Activated CD4-positive, alpha-beta T cell treated with anti-CD3 and anti-CD28 coated beads, Interleukin-2, amount 10 ng/mL, durations not matched to agents 7 days and 5 days (primary cell): ENCODE measurements at places on chromosomes 11 and 22. TPM values are rescaled to one million over a fixed set of nuclear protein-coding genes. Genes with fewer than 3 reads are reported as not detected.

GRCh38 chr11:73382183-73382582, 6.0 kb downstream of the RELT start:
- peak overlapping the region; percentile 68 for H3K27ac ChIP-seq
- H3K36me3 ChIP-seq: peaks cover 4% of the 10 kb centered on the region
- H3K27me3 ChIP-seq: no peaks in the 10 kb centered on the region
- DNase-seq: no peak
- peaks cover 81% of the 10 kb centered on the region for H3K4me1 ChIP-seq
- no peak overlapping the region for H3K4me3 ChIP-seq

The ZNF215 gene
- 1.4 TPM for total RNA-seq

DNA sequence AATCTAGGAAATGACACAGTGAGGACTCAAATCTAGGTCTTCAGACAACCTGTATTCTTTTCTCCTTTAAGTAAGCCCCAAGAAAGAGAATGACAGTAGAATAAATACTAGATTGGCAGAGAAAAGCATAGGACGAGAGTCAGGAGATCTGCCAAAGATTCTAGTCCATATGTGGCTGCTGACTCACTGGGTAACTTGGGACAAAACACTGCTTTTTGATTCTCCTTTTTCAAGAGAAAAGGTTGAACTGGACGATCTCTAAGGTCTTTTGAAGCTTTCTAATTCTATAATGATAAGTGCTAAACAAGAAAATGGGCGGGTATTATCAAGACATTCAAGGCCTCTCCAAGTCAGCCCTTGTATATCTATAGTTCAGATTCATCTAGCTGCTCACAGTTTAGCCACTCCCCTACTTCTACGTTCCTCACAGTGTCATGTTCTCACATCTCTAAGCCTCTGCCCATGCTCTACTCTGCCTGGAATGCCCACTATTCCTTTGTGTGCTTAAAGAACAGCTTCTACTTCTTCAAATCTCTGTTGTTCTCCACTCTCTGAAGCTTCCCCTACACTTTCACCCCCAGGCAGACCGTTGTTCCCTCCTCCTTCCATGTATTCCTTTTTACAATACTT, 53.0 kb downstream of the RELT start:
- no peak overlapping the region for H3K27ac ChIP-seq
- peaks cover 2% of the 10 kb centered on the region for H3K36me3 ChIP-seq
- H3K4me1 ChIP-seq: no peaks in the 10 kb centered on the region
- no peak for DNase-seq

The SLC25A22 gene
- total RNA-seq: 45.9 TPM

The NAV2 gene
- total RNA-seq: 0.29 TPM

The CCDC87 gene
- not detected for total RNA-seq

DNA sequence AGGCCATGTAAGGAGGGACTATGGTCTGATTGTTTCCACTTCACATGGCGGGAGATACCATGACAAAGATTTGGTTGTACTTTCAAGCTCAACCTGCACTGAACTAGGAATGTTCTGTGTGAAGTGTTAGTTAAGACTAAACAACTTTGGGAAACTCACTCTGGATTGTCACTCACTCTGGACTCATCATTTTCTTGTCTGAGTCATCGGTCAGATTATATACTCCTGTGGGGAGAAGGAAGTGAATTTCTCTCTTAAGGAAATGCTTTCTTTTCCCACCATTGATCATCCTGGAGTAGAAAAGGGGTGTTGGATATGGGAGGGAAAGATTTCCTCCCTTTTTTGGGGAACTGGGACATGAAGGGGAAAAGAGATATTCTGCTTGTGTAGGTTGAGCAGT, 26.9 kb upstream of the CAT start:
- no peak overlapping the region for H3K4me3 ChIP-seq
- no peaks in the 10 kb centered on the region for H3K4me1 ChIP-seq
- H3K27ac ChIP-seq: no peak overlapping the region
- DNase-seq: no peak
- H3K36me3 ChIP-seq: no peaks in the 10 kb centered on the region

- no peaks in the 10 kb centered on the region for H3K27me3 ChIP-seq
- peak overlapping the region; percentile 65 for H3K4me3 ChIP-seq
- H3K27ac ChIP-seq: no peak overlapping the region
- no peak for DNase-seq
These were observed 2.8 kb downstream of the SESN3 start for GRCh38 chr11:95228081-95228749.

DNA sequence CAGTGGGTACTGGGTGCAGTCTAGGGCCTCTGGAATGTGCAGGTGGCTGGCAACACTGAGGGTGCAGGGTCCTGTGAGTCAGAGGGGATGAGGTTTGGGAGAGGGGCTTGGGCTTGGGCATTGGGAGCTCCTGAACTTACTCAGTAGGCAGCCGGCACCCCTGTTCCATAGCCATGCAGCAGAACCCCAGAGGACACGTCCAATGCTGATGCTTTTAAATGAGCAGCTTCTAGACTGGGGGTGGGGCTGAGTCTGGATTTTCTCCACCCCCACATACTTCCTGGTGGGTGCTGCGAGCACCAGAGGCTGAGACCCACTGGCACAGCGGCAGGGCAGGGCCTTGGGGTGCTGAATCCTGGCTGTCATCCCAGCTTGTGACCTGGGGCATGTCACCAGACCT, 71.4 kb downstream of the ARHGAP8 start:
- no peak overlapping the region for H3K27ac ChIP-seq
- no peaks in the 10 kb centered on the region for H3K27me3 ChIP-seq
- DNase-seq: no peak
- H3K36me3 ChIP-seq: no peaks in the 10 kb centered on the region
- H3K4me3 ChIP-seq: no peak overlapping the region

GRCh38 chr11:117439256-117439655, 111.6 kb downstream of the CEP164 start:
- peaks cover 12% of the 10 kb centered on the region for H3K27me3 ChIP-seq
- no peaks in the 10 kb centered on the region for H3K4me1 ChIP-seq
- H3K4me3 ChIP-seq: no peak overlapping the region
- H3K36me3 ChIP-seq: no peaks in the 10 kb centered on the region
- no peak for DNase-seq
- no peak overlapping the region for H3K27ac ChIP-seq

The TTC38 gene
- 12.5 TPM for total RNA-seq

The SPCS2 gene
- 186 TPM for total RNA-seq

- H3K36me3 ChIP-seq: no peaks in the 10 kb centered on the region
- peaks cover 20% of the 10 kb centered on the region for H3K4me1 ChIP-seq
- DNase-seq: no peak
These were observed 5.2 kb downstream of the UPB1 start for GRCh38 chr22:24500277-24500820.

DNA sequence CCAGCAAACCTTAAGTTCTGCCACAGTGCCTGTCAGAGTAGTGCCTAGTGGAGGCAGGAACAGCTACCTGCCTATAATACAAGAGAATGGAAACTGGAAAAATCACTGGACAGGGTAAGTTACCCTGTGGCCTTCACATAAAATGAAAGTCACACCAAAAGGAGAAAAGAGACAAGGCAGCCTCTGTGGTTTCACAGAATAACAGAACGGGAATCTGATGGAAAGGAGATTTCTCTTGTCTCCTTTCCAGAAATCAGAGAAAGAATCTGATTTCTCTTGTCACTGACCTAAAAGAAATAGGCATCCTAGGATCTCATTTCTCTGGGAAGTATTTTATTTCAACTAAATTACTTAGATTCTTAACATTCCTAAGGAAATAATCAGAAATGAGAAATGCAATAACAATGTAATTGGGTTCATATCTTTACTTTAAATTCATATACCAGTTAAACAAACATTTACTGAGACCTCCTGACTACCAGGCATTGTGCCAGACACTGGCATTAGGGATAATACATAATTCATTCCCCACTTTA, 41.6 kb downstream of the PRCP start:
- H3K4me1 ChIP-seq: peaks cover 4% of the 10 kb centered on the region
- H3K27ac ChIP-seq: no peak overlapping the region
- no peaks in the 10 kb centered on the region for H3K36me3 ChIP-seq
- H3K4me3 ChIP-seq: no peak overlapping the region

GRCh38 chr11:61917334-61918109, at the start of gene RAB3IL1:
TSS of gene RAB3IL1 (minus strand) at chr11:61917566. CDS start at chr11:61917367, 199 bp downstream.
- peak within 1 kb of the TSS; percentile 64 for H3K4me3 ChIP-seq
- peaks cover 41% of the 10 kb centered on the region for H3K27me3 ChIP-seq
- no peak within 1 kb of the TSS for H3K27ac ChIP-seq

The ME3 gene
- 1.5 TPM for total RNA-seq

GRCh38 chr11:3218483-3219280, at the start of gene MRGPRG:
TSS of gene MRGPRG (minus strand) at chr11:3218813. CDS start at chr11:3218813, 0 bp downstream.
- peak within 1 kb of the TSS; percentile 9 for H3K27ac ChIP-seq
- no peak for DNase-seq
- peaks cover 15% of the 10 kb centered on the region for H3K4me1 ChIP-seq
- peaks cover 15% of the 10 kb centered on the region for H3K27me3 ChIP-seq

DNA sequence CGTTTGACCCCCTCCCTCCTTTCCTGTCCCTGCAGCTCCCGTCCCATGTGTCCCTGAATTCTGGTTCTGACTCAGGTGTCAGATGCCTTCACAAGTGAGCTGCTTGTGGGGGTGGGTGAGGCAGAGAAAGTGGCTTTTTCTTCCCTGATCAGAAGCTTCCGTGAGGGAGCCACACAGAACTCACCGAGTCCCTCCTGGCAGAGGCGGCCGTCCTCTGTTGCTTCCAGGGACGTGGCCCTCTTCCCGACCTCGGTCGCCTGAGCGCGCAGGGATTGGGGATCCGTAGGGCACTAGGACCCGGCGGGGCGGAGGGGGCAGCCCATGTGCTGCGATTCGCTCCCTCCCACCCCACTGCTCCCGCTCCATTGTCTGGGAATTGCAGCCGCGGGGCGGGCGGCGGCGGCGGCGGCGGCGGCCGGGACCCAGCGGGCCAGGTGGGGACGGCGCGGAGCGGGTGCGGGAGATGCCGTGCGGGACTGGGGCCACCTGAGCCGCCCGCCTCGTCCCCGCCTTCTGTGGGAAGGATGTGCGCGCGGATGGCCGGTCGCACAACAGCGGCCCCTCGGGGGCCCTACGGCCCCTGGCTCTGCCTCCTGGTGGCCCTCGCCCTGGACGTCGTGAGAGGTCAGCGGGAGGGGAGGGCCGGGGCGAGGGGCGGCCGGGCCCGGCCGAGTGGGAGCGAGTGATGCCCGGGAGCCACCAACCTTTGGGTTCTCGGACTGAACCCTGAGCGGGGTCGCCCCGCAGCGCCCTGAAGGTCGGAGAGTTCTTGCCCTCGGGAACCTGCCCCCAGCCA, at the start of gene TMEM132A:
Gene TMEM132A, plus strand, starts transcription at position 351 of the 796 bp plus-strand sequence. Its CDS starts 174 bp downstream, at position 525.
- H3K4me3 ChIP-seq: peak within 1 kb of the TSS; percentile 45
- peaks cover 30% of the 10 kb centered on the region for H3K27me3 ChIP-seq
- no peak for DNase-seq

DNA sequence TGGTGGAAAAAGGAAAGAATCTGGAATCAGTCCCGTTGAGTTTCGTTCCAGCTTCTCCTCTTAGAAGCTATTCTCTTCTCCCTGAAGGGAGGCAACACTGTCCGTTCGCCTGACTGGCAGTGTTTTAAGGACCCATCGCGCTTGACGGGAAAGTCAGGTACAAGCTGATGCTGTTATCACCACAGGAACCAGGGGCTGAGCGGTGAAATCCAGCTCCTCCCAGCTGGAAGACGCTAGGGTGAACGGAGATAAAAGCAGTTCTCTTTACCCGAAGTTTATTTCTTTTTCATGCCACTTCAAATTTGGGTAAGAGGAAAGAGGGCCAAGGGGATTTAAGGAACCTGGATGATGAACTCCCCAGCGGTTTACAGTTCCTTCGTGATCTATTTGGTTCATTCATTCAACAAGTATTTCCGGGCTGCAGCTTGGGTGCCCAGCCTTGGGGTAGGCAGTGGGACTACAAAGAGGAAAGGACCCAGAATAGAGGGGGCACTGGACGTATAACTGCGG, 551 bp upstream of the DEUP1 start:
- H3K4me1 ChIP-seq: peaks cover 7% of the 10 kb centered on the region
- no peak for DNase-seq
- H3K27me3 ChIP-seq: peaks cover 50% of the 10 kb centered on the region
- no peak overlapping the region for H3K27ac ChIP-seq
- H3K36me3 ChIP-seq: no peaks in the 10 kb centered on the region
- peak overlapping the region; percentile 37 for H3K4me3 ChIP-seq

The LARGE2 gene
- total RNA-seq: 0.44 TPM

DNA sequence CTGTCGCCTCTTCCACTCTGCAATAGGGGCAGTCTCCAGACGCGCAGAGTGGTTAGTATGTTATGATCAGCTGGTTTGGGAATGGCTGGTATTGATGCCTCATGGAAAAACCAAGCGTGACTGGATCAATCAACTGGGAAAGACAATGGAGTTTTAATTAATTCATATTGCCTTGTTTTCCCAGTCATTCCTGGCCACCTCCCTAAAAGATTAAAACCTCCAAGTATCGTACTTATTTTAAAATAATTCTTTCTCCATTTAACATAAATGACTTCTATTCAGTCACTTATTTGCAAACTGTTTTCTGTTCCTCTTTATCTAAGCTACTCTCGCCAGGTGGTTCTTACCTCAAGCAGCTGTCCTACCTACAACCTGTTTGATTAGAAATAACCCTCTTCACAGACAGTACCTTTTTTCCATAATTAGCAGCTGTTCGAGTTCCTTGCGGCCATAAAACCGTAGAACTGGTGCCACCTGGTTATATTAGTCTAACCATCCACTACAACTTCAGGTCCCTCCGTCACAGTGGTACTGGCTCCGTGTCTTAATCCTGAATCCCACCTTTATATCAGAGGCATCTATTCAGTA, 898 bp downstream of the ZNF215 start:
- peak overlapping the region; percentile 4 for H3K27ac ChIP-seq
- no peak for DNase-seq
- no peaks in the 10 kb centered on the region for H3K36me3 ChIP-seq
- H3K4me1 ChIP-seq: peaks cover 21% of the 10 kb centered on the region
- H3K4me3 ChIP-seq: peak overlapping the region; percentile 83

DNA sequence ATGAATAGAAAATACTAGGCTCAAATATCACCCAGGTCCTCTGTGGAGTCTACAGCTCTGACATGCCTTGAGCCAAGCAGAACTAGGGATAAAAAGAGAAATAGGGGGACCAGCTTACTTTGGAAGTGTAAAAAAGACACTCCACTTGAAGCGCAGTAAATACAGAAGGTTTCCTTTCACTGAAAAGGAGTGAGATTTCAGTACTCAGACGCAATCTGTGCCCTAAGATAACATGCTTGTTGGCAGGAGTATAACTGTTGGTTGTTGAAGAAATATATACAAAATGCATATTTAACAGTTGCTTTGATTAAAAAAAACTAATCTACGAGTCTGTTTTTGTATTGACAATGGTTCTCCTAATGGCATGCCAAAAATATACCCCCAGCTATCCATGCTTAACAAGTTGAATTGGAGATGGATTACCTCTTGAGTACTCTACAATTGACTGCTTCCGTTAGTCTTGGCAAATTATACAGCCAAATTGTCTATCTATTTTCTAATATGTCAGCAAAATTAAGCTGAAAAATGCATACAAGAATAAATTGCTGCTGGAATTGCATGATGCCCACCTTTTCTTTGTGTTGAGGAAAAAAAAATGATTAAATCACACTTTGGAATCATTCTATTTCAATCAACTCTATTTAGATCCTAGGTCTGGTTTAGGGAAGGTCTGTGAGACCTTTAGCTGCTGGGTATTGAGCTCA, 91.6 kb downstream of the FAT3 start:
- no peak for DNase-seq
- no peak overlapping the region for H3K4me3 ChIP-seq
- no peaks in the 10 kb centered on the region for H3K4me1 ChIP-seq
- H3K27ac ChIP-seq: no peak overlapping the region
- no peaks in the 10 kb centered on the region for H3K27me3 ChIP-seq

The ANGPTL5 gene
- total RNA-seq: not detected

GRCh38 chr22:46465345-46465720, 72.1 kb downstream of the CELSR1 start:
- no peak for DNase-seq
- no peaks in the 10 kb centered on the region for H3K4me1 ChIP-seq
- no peak overlapping the region for H3K4me3 ChIP-seq

- no peak overlapping the region for H3K4me3 ChIP-seq
- DNase-seq: no peak
- peaks cover 28% of the 10 kb centered on the region for H3K27me3 ChIP-seq
- H3K4me1 ChIP-seq: peaks cover 11% of the 10 kb centered on the region
These were observed 525 bp downstream of the CSDC2 start for GRCh38 chr22:41561335-41561734.
